ENCODE measurements at places on chromosomes 16 and 17.

GRCh38 chr16:74585846-74586443 lies 21.0 kb downstream of the GLG1 start:
- no peak for DNase-seq

DNA sequence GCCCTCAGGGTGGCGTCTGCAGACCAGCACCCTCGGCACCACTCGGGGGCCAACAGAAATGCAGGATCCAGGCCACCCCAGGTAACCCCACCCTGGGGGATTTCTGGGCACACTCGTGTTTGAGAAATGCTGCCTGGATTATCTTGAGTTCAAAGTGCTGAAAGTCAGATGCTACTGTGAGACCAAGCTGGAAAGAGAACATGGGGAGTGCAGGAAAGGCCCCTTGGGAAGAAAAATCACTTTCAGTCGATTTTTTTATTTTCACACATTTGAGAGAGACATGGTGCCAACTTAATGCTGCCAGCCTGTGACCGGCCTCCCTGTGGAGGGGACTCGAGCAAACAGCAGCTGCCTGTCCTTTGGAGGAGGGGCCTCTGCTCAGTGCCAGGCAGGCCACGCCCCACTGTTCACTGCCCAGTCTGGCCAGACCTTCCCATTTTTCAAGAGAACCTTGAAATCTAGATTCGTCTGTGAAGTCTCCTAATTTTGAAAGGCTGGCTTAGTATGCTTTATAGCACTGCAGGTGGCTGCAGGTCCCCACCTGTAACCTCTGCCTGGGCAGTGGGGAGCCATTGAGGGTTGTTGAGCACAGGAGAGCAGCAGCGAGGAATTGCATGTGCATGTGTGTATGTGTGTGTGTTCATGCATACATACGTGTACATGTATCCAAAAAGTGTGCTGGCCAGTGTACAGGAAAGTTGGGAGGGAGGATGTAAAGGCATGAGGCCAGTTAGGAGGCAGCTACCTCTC lies 70.7 kb upstream of the PLCG2 start:
- DNase-seq = no peak

DNA sequence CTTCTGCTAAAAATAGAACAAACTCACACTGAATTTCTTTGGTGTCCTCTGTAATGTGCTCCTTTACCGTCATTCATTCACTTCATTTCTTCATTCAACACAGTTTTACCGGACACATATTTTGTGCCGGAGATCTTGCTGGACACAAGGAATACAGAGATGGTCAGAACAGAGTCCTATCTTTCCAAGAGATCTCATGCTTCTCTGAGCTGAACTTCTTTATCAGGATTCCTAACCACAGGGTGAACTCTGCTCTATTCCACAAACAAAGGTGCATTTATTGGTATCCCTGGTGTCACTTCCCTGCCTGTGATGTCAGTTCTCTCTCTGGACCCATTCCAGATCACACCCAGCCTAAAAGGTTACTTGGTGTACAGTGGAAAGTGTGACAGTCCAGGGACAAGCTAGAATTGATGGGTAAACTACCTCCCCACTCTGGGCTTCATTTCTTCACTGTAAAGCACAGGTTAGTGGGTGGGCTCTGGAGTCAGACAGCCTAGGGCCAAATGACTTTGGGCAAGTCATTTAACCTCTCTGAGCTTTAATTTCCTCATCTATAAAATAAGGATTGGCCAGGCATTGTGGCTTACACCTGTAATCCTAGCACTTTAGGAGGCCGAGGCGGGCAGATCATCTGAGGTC lies 4.2 kb downstream of the IFI35 start:
- DNase-seq = no peak

- no peak for DNase-seq
These were observed 18.8 kb upstream of the TMEM220 start for GRCh38 chr17:10748531-10749181.

DNA sequence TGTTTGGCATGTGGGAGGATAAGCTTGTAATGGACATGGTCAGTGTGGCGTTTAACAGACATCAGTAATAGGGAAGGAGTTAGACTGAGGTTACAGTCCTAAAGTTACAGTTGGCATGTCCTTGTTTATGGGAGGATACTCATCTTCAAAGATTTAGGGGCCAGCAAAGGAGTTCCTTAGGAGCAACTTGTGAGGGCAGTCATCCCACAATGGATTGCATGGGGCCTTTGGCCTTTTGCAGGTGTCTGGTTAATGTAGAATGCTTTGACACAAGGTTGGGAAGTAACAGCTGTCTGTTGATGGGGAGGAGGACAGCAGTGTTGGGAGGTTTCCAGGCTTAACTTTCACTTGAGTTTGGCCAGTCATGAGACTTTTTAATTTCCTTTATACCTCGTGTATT lies 2.2 kb downstream of the NUBP1 start:
- DNase-seq = no peak

GRCh38 chr16:149024-149660 lies 3.3 kb upstream of the HBZ start:
- no peak for DNase-seq

DNA sequence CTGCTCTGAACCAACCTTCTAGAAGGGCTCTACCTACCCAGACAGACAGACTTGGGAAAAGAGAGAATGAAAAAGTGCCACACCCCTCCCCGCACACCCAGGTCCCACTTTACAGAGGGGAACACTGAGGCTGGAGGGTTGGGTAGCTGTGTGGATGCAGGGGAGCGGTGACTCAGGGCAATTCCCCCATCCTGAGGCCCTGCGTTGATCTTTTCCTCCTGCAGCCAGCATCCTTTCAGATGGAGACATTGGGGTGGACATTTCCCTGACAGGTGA lies 10.0 kb downstream of the CETP start:
- no peak for DNase-seq

GRCh38 chr16:70730944-70731343 lies 45.1 kb upstream of the MTSS2 start:
- no peak for DNase-seq

- DNase-seq = no peak
These were observed 28.4 kb upstream of the EIF1 start for GRCh38 chr17:41660221-41660711.

- DNase-seq = peak; percentile 34
These were observed 11.6 kb upstream of the MFAP4 start for GRCh38 chr17:19398301-19399181.

DNA sequence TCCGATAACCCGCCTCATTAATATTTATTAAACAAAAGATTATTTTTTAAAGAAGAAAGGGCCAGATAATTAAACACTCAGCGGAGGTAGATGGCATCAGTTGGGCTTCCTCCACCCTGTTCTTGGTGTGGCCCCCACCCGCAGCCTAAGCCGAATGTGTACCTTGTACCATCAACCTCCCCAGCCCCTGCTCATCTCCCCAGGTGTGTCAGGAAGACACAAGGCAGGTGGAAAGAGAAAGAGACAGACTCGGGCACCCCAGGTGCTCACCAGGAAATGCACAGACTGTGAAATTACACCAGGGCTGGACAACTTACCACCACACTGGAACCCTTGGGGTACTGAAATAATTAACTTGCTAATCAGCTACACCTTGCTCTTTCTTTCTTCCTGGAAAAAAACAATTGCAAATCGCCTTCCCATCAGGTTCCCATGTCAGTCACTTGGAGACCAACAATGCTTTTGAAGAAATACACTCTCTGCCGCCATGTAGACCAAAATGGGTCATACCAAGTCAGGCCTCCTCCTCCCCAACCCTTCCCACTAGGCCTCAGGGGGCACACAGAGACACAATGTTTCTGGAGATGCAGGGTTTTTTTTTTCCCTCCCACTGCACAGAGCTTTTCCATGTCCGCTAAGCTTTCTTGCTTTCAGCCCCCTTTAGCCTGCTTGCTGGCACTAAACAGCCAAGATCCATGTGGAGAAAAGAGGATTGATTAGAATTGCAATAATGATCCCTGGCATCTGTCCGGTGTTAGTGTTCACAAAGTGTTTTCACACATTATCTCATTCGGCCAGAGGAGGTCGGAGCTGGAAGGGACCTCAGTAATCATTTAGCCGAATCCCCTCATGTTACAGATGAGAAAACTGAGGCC lies 8.6 kb upstream of the LHX1 start:
- DNase-seq = no peak
